Caki2 (cell line): ENCODE measurements at places on chromosomes 6 and 20.

- no peak for DNase-seq
These were observed 72.7 kb upstream of the GATA5 start for GRCh38 chr20:62548471-62548870.

DNA sequence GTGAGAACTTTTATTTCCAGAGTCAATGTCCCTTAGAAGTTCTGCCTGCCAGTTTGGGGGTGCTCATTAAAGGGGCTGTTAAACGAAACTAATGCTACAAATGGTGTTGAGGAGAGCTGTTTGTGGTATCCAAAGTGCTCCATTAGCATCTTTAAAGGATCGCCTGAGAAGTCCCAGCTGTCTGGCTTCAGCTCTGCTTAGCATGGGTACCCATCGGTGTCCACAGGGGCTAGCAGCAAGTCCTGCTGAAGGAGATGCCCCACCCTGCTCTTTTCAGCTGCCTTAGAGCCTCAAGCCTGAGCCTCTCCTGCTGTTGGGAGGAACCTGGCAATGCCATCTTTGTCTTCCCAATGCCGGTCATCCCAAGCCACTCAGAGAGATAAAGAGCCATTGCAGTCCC lies 111.1 kb downstream of the FOXO3 start:
- DNase-seq: no peak

DNA sequence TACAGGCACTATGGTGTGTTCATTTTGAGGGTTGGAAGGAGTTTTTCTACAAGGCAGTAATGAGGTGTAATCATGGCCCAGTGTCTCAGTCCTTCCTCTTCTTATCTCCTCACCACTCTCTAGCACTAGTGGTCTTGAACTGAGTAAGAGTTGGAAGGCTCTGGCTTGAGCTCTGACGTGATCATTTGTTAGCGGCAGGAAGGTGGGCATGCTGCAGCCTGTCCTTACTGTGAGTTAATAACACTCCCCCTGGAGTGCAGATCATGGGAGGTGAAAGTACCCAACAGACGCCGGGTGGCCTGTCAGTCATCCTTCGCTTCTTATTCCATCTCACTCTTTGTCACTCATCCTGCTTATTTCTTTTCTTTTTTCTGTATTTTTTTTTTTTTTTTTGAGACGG lies 356.9 kb downstream of the CDKAL1 start:
- DNase-seq: no peak

- DNase-seq: no peak
These were observed 130.7 kb upstream of the KCNK16 start for GRCh38 chr6:39453241-39453640.

DNA sequence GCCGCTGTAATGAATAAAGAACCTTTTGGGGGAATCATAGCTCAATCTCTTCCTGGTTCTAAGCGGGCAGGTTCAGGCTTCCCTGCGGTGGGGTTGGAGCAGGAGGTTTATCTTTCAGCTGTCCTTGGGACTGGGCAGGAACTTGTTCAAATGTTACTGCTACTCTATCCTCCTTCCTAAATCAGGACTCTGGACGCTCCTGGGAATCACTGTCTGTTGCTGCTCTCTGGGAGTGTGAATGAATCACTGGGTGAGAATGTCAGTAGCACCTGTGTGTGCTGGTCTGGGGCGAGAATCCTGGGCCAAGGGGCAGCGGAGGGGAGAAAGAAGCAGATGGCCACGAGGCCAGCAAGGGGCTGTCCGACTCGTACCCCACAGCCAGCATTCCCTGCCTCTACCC lies 65.4 kb upstream of the ZNFX1 start:
- DNase-seq: no peak

DNA sequence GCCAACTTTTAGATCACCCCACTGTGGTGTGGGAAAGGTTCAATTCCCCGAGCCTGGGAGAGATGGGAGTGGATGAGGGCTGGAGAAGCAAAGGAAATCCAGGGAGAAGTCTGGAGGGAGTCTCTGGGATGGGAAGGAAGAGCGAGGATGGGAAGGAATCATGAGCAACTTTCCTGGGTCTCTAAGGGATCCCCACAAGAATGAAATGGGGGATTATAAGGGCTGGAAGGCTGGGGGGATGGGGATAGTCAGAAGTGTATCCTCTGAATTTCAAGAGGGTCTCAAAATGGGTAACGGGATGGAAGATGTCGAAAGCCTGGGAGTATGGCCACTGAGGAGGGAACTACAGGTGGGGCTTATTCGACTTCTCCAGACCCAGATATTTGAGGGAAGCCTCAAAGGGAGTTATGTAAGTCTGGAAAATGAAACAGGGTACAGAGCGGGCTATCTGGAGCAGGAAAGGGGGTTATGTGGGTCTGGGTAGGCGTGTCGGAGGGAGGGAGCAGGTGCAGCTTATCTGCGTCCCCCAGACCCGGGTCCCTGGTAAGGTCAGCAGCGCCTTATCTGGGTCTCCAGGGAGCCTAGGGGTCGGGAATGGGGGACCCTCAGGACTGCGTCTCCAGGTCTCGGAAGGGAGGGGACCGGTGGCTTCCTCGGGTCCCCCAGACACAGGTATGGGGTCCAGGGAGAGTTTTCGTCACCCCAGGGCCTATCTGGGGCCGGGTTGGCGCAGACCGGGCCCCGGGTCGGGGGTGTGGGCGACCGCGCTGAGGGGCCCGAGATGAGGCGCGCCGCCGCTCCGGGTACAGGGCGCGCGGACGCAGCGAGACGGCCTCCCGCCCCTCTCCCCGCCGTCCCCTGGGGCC lies 550 bp downstream of the PLAGL2 start:
- no peak for DNase-seq

GRCh38 chr6:89284963-89285735 lies 29.9 kb downstream of the GABRR2 start:
- no peak for DNase-seq

GRCh38 chr6:54981276-54981609 lies 134.7 kb downstream of the FAM83B start:
- DNase-seq: no peak

GRCh38 chr6:157194110-157194509 lies 129.2 kb downstream of the TMEM242 start:
- DNase-seq: no peak

- DNase-seq: peak; percentile 66
These were observed 58.9 kb upstream of the TNFAIP3 start for GRCh38 chr6:137808191-137808590.

- DNase-seq: no peak
These were observed 144.2 kb upstream of the FBXL4 start for GRCh38 chr6:99091985-99092384.

DNA sequence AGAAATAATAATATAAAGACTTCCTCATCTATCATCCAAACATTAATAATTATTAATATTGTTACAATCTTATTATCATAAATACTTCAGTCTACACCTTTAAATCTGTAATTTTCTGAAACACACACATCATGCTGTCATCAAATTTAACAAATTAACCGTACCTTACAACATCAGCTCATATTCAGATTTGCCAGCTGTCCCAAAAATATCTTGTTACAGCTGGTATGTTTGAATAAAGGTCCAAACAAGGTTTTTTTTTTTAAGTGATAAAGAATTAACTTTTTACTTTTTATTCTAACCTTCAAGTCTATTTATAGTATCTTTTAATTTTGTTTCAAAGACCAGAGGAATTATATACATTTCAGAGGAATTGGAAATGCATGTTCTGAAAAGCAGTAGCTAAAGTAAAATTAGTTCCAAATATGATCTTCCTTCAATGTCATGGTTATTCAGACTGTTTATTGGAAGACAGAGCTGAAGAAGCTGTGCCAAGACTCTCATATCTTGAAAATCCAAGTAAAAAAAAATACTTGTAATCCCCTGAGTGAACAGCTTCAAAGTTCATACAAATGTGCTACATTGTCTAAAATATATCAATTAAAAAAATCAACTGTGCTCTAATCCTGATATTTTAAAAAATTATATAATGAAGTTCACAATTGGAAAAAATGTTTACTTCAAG lies 161.7 kb upstream of the BMP5 start:
- no peak for DNase-seq

- no peak for DNase-seq
These were observed 5.6 kb downstream of the NR2E1 start for GRCh38 chr6:108171291-108171917.

DNA sequence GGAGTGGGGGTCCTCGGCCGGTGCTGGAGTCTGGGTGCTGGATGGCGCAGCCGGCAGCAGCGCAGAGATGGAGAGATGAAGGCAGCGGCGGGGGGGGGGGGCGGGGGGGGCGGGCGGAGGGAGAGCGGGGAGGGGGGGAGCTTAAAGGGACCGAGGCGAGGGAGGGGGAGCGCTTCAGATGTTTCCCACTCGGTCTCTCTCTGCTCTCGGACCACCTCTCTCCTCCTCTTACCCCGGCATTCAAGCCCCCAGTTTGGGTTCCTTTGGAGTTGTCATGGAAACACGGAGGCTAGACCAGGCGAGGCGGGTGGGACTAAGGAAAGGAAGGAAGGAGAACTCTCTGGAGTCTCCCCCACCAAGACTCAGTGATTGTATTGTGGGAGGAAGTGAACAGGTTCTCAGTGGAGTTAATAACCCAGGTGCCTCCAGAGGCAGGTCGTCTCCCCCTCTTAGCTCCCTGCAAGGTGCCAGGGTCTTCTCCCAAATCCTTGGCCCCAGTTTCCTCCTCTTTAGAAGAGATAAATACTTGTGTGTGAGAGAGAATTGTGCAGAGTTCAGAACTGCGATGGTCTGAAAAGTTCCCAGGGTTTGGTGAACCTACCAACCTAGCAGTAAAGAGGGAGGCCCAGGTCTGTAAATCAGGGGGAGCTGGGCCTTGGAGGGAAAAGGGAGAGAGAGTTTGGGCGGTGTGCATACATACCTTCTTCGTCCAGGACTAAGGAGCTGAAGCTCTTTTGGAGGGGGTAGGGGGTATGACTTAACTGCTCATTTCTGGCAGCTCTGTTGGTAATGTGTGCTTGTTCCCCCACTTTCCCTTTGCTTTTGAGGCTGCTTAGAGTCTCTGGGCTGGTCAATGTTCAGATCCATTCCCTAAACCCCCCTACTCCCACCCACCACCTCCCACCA lies at the start of gene PRRT1:
TSS of gene PRRT1 (minus strand) at position 77 of the 906 bp plus-strand sequence. CDS start 112 bp downstream, outside the sequence.
- DNase-seq: no peak

DNA sequence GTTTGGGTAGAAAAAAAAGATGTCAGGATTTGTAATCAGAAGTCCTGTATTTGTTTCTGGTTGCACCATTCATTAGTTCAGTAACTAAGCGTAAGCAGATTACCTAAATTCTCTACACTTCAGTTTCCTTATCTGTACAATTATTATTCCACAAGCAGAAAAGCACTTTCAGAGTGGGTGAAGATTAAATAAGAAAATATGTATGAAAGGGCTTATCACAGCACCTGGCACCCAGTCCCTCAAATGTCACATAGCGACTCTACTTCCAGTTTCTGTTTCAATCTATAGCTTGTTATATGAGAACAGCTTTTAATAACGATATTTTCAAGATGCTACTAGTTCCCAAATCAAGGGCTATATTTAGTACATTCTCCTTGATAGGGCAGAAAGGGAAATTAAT lies 31.4 kb downstream of the RGS17 start:
- no peak for DNase-seq

DNA sequence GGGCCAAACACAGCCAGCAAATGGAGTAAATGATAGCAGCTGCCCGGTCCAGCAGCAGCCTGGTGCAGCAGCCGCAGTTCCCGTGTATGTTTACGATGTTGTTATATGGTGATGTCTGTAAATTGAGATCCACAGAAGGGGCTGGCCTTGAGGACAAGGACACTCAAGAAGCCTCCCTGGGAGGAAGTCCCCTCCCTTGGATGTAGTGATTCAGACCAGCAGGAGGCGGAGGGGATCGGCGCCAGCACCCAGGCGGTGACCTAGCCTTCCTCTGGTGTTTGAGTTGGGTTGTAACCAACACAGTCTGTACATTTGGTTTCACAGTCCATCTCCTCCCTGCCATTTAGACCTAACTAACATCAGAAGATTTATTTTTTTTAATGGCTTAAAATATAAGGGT lies 187.8 kb downstream of the SYNDIG1 start:
- DNase-seq: no peak

GRCh38 chr6:64266351-64266821 lies 630.8 kb downstream of the PHF3 start:
- peak; percentile 94 for DNase-seq

DNA sequence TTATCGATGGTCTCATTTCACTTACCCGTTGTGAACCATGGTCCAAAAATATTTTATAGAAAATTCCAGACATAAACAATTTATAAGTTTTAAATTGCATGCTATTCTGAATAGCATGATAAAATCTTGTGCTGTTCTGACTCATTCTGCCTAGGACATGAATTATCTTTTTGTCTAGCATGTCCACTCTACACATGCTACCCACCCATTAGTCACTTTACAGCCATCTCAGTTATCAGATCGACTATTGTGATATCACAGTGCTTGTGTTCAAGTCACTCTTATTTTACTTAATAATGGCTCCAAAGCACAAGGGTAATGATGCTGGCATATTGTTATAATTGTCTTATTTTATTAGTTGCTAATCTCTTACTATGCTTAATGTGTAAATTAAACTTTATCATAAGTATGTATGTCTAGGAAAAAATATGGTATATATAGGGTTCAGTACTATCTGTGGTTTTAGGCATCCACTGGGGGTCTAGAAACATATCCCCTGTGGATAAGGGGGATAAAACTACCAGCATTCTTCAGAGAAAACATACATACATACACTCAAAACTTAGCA lies 252.0 kb upstream of the HTR1E start:
- no peak for DNase-seq

DNA sequence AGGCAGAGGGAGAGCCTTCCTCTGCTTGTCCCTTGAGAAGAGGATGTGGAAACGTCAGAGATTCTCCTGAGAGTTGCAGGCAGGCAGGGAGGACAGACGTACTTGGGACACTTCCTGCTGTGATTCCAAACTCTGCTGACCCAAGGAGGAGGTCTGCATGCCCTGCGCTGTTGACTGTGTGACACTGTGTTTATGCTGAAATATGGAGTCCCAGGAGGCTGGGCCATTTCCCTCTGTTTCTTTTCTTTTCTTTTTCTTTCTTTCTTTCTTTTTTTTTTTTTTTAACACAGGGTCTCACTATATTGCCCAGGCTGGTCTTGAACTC lies 63.5 kb upstream of the BHLHE23 start:
- no peak for DNase-seq

- no peak for DNase-seq
These were observed 50.2 kb downstream of the CEP162 start for GRCh38 chr6:84177241-84177640.

- no peak for DNase-seq
These were observed 1.8 kb downstream of the CTSA start for GRCh38 chr20:45892828-45893500.

GRCh38 chr20:45290677-45291355 lies 15.8 kb upstream of the RBPJL start:
- peak; percentile 79 for DNase-seq
